LNCaP clone FGC (cell line): ENCODE measurements at places on chromosomes 7 and 10.

GRCh38 chr7:49112222-49112621, 187.9 kb downstream of the CDC14C start:
- no peak for DNase-seq

DNA sequence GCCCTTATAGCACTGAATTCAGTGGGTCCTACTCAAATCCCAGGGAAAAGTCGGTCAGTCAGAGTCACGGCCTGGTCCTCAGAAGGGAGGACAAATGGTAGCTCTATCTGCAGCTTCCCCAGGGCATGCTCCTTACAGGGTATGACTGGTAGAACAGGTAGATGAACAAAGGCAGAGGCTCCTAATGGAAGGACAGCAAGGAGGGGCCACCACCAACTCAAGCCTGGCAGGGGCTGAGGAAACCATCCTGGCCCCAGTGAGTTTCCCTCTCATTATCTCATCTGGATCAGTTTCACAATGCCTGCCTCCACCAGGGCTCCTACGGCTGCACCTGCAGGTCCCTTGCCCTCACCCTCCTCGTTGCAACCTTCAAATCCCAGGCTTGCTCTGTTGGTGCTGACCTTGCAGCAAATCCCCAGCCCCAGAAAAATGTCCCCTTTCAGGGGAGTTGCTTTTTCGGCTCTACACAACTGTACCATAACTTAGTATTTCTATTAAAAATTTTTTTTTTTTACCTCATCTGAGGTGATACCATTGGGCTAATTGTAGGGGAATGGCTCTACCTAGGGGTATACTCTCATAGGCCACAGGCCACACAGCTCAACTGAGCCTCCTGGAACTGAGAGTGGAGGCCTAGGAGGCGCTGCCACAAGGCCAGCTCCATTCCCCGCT, 2.4 kb upstream of the MYO1G start:
- no peak for DNase-seq

- no peak for DNase-seq
These were observed 6.1 kb upstream of the ANKRD2 start for GRCh38 chr10:97566336-97566996.

- DNase-seq: no peak
These were observed 22.6 kb downstream of the PDIA4 start for GRCh38 chr7:149005427-149006344.

DNA sequence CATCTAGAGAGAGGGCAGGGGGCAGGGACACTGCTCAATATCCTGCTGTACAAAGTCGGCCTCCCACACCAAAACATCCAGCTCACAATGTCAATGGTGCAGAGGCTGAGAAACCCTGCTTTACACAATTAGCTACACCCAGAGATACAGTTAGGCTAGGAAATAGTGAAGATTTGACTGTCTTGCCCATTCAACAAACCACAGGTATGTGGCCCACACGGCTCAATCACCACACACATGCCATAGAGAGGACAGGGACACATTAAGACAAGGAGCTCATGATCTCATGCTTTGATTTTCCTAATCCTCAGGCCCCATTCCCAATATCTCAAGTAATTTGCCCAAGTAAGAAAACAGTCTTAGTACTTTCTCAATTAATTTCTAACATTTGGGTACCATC, 110.4 kb downstream of the OSBPL3 start:
- DNase-seq: no peak

GRCh38 chr7:19269301-19269700, 124.1 kb upstream of the FERD3L start:
- DNase-seq: no peak

- DNase-seq: peak; percentile 36
These were observed 151.5 kb downstream of the ANK3 start for GRCh38 chr10:60237977-60238758.

GRCh38 chr10:119805702-119806230, 66.9 kb downstream of the MCMBP start:
- DNase-seq: no peak

DNA sequence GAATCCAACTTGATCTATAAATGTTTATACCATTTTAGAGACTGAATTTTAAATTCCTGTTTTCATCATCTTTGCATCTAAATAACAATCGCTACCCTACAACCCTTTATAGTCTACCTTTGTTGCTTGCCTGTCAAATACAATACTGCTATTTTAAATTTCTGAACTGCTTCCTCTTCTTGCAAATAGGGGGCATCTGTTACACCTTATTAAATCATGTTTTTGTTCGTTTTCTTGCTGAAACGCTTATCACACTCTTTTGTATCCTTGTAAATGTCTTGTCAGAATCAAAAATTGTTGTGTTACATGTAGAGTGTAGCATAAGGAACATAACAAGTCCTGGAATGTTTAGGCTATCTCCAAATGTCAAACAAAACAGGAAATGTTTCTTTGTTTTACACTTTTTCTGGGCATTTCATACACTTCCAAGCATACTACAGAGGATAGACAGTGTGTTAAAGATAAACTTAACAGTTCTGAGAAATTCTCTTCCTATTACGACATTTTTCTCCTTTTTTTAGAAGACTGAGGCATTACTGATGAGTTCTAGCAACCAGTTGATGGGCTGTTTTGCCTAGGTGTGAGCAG, 281.3 kb downstream of the GPR158 start:
- no peak for DNase-seq

DNA sequence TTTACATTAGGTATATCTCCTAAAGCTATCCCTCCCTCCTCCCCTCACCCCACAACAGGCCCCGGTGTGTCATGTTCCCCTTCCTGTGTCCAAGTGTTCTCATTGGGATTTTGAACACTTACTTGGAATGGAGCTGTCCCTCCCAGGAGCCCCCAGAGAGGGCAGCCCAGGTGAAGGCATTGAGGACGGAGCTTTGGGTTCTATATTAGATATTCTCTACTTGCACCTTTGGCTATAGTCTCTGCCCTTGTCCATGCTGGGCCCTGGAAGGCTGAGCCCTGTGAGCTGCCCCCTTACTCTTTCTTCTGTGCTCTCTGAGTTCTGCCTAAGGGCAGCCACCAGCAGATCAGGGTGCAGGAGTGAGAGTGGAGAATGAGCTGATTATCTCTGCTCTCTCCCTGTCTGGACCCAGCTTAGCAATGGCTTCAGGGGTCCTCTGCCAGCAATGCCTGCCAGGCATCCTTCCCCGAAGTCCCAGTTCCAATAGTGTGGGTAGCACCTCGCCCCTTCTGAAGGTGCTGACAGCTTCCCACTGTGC, 11.2 kb downstream of the ADRA2A start:
- no peak for DNase-seq

DNA sequence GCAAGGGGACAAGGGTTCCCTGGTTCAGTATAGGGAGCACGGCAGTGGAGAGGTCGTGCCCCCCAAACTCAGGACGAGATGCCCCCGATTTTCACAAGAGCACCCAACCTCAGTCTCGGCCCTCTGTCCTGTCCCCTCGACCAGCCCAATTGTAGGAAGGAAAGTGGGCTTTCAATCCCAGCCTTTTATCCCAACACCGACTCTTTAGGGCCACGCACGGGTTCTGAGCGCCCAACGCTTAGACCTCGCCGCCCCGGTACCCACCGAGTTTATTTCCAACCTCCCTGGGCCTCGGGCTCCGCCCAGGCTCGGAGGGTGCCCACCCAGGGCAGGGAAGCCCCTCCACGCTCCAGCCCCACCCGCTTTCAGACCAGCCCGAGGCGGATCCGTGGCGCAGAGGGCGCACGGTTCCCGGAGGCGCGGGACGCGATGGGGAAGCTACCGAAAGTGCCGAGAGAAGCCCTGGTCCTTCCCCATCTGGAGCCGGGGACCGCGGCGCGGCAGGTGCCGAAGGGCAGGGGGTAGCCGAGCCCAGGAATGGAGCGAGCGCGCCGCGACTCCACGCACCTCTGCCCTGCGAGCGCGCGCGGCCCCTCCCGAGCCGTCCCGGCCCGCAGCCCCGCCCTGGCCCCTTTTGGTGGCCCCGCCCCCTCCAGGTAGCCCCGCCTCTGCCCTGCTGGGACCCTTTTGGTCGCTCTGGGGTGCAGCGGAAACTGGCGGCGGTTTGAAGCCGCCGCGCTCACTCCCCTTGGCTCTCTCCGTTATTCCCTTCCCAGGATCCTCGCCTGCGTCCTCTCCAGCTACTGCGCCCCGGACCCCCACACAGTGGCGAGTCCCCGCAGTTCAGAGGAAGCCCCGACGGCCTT, 20.4 kb downstream of the GRID2IP start:
- no peak for DNase-seq

GRCh38 chr10:95793401-95794045, 37.6 kb downstream of the ENTPD1 start:
- DNase-seq: no peak

GRCh38 chr10:133058331-133059092, 29.2 kb upstream of the ADGRA1 start:
- DNase-seq: no peak
